ENCODE measurements at places on chromosomes 1 and 21. TPM values are rescaled to one million over a fixed set of nuclear protein-coding genes. Genes with fewer than 3 reads are reported as not detected.

DNA sequence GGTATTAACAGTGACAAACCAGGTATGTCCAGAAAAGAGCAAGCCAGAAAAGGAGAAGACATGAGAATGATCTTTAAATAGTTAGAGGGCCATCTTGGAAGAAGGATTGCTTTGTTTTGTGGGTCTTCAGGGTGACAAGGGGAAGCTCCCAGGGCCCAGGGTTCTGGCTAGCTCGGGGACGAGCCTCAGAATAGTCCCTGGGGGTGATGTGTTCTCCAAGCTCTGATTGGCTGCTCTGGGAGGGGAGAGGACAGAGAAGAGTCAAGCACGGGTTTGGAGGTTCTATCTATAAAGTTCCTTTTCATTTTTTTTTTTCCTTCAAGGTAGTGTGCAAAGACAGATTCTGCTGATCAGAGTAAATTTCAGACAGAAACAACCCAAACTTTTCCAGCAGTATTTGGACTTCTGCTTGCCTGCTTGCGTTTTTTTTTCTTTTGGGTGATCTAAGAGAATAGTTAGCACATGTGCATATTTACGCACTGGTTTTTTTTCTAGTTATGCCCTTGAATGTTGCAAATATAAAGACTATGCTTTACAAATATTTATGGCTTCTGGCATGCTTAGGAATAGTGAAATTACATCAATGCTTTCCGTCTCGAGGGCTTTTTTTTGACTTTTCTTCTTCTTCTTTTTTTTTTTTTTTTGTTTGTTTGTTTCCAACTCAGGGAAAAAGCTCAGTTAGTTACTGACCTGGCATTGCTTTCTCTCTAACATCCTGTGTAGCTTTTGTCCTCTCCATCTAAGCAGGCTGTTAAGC, 59.7 kb downstream of the ROR1 start:
- peak; percentile 33 for DNase-seq

DAB1 gene
- total RNA-seq: not detected

LENEP gene
- total RNA-seq: 0.43 TPM

GRCh38 chr1:9181176-9181906, 52.4 kb upstream of the GPR157 start:
- DNase-seq: peak; percentile 80

LCE3E gene
- total RNA-seq: not detected

- DNase-seq: no peak
Observed at GRCh38 chr1:147472966-147473732, 68.2 kb upstream of the BCL9 start.

DNA sequence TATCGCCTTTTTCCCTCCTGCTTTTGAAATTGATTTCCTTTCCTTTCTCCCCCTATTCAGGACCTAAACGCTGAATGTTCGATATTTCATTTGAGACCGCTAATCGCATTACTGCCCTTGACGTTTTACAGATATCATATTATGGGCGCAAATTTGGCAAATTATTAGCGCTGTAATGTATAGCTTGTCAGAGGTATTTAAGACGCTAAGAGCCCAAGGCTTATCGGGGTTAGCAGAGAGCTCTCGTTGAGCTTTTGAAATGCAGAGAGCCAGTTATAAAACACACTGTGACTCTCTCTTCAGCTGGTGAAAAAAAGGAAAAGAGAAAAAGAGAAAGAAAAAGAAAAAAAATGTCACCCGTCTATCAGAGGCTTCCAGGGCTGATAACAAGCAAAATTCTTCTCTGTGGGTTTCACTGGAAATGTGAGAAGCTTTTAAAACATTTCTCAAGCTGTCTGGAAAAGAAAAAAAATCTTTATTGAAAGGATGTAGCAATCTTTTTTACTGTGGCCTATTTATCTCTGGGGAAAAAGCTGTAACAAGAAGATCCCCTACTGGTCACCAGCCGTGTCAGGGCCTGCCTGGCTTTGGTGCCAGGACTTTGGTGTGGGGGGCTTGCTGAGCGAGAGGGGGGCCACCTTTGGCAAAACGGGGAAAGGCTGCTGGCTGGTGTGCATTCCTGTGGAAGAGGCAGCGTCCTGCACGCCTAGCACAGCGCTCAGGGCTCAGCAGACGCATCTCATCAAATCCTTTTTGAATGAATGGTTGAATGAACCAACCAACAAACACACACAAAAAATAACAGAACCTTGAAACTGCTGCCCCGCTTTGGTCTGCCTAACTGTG, 119.8 kb downstream of the RNF220 start:
- no peak for DNase-seq

- no peak for DNase-seq
Observed at GRCh38 chr1:114215436-114215835, 61.8 kb upstream of the SYT6 start.

- DNase-seq: no peak
Observed at GRCh38 chr1:191671236-191671635, 487.0 kb upstream of the RGS18 start.

GRCh38 chr1:94627771-94628498, 86.4 kb upstream of the F3 start:
- no peak for DNase-seq

GRCh38 chr1:202101184-202101583, 21.5 kb upstream of the GPR37L1 start:
- DNase-seq: no peak

DNA sequence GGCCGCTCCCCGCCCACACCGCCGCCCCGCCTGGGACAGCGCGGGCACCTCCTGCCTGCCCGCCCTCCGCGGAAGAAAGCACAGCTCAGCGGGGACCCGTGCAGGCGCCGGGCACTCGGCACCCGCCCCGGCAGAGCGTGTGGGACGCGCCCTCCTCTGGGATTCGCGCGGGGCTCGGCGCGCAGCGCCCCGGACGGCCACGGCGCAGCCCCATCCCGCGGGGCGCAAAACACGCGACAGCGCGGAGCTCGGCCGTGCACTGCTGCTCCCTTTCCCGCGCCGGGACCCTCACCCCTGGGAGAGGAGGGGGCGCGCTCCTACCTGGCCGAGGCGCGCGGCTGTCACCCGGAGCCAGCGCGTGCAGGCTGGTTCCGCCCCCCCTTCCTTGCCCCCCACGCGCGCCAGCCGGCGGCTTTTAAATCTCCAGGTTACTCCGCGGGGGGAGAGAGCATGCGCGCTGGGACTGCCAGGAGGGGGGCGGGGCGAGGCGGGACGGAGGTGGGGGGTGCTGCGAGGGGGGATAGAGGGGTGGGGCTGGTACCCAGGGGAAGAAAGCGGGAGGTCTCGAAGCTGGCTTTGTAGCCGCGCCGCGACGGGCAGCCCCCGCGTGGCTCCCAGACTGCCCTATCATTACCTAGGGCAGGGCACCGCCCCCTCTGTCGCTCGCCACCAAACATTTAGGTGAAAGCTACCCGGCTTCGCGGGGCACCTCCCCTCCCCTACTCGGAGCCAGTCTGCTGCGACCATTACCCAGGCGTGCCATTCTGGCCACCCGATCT, at the start of gene SLC45A3:
SLC45A3 (minus strand) TSS at position 437 of the 779 bp plus-strand sequence. CDS start 15,853 bp downstream, outside the sequence.
- no peak for DNase-seq

PPT1 gene
- 70.8 TPM for total RNA-seq

- no peak for DNase-seq
Observed at GRCh38 chr21:46131588-46131837, 23.9 kb downstream of the FTCD start.

GRCh38 chr1:23098463-23099170, 70.0 kb downstream of the LUZP1 start:
- peak; percentile 85 for DNase-seq
